GM12878 (cell line): ENCODE measurements at places on chromosomes 7 and 10.

- no peak for DNase-seq
Measured at GRCh38 chr7:13155188-13155587, 467.8 kb downstream of the ARL4A start.

DNA sequence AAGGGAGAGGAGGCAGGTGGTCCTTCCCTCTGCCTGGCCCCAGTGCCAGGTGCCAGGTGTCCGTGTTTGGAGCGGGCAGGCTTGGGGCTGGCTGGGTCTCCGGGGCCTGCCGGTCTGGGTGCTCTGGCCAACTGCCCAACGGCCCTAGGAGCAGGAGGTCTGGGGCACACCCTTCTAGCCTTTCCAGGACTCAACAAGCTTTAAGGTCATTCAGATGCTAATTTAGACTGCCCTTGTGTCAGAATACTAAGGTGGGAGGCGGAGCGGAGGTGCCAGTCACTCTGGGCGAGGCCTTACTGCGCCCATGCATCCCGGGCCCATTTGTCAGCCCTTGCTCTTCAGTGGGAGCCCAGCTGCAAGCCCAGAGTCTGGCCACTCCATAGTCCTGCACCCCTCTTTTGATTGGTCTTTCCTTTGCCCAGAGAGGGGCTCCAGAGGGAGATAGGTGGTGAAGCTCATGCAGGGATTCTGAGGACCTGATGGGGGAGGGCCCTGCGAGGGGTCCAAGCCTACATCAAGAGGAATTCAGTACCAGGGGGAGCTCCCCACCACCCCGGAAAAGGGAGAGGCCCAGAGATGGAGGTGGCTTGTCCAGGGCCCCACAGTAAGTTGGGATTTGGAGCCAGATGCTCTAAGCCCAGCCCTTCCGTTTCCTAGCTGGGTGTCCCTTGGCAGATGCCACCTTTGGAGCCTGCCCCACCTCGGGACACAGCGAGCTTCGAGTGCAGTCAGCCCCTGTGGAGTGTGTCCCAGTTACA, 1.3 kb downstream of the PGAM2 start:
- no peak for DNase-seq

GRCh38 chr10:80409121-80409520, 770 bp downstream of the PRXL2A start:
- DNase-seq = no peak

GRCh38 chr7:2864204-2864985, 20.3 kb upstream of the GNA12 start:
- DNase-seq = no peak

GRCh38 chr7:137476937-137477336, 133.4 kb upstream of the PTN start:
- no peak for DNase-seq

DNA sequence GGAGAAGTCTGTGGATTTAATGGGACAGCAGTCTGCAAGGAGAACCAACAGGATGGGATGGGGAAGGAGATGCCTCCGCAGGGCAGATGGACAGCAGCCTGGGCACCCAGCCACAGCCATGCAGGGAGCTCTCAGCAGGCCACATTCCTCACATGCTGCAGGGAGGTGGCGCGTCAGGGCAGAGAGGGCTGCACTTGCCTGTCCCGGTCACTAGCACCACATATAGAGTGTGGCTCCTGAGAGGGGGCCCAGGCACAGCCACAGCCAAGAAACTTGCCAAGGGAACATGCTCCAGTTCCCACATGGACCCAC, 86.8 kb upstream of the ZMIZ1 start:
- DNase-seq = no peak

DNA sequence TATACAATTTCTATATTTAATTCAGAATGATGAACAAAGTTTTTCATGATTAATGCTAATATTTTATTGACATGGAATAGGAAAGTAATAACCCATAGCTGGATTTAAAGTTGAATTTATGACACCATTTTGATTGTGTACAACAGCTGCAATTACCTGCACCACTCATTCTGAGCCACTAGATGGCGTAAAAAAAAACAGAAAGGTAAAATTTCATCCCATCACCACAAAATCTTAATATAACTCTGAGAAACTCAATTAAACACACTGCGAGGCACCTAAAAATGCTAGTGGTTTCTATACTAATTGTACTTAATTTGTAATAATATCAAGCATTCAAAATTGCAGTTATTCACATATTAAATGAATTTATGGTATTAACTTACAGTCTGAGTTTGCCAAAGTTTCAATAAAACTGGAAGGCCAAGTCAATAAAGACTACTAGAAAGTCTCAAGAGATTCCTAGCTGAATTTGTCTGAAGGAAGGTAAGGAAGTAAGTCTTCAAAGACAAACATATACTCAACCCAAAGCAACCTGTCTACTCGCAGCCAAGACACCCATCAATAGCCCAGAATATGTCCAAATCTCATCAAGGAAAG, 182.5 kb downstream of the SKAP2 start:
- DNase-seq = no peak

DNA sequence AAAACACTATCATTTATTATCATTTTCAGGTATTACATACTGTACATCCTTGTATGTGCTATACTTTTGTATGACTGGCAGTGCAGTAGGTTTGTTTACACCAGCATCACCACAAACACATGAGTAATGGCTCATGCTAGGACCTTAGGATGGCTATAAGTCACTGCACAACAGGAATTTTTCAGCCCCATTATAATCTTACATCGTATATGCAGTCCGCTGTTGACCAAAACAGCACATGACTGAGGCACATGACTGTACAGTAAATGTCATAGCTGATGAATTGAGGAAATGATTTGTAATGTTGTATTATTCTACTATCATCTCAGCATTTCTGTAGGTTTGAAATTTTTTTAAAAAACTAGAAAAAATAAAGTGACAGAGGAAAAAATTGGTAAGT, 38.6 kb downstream of the BPGM start:
- DNase-seq = no peak

DNA sequence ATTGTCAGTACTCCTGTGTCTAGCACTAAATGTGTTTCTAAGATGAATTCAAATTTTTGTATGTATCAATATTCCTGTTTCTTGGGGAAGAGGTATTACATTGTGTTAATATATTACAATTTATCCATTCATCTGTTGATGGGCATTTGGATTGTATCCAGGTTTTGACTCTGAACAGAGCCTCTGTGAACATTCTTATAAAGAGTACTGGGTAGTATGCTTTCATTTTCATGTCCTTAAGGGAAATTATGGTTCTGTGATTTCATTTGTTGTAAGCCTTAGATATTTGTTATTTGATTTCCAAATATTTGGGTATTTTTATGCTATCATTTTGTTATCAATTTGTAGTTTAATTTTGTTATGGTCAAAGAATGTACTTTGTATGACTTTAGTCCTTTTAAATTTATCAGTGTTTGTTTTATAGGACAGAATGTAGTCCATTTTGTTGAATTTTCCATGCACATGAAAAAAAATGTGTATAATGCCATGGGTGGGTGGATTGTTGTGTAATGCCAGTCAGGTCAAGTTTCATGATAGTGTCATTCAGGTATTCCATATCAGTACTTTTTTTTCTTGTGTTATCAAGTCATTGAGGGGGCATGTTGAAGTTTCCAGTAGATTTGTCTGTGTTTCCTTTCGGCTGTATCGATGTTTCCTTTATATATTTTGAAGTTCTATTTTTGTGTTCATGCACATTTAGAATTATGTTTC, 38.4 kb downstream of the STAM start:
- no peak for DNase-seq

GRCh38 chr7:43592326-43592725, 9.4 kb downstream of the STK17A start:
- no peak for DNase-seq

- no peak for DNase-seq
Measured at GRCh38 chr10:7551289-7551688, 115.5 kb downstream of the ITIH5 start.
